ENCODE measurements at places on chromosomes 11 and 22.

- peak; percentile 31 for DNase-seq
Observed at GRCh38 chr11:115645631-115646317, 141.6 kb upstream of the CADM1 start.

DNA sequence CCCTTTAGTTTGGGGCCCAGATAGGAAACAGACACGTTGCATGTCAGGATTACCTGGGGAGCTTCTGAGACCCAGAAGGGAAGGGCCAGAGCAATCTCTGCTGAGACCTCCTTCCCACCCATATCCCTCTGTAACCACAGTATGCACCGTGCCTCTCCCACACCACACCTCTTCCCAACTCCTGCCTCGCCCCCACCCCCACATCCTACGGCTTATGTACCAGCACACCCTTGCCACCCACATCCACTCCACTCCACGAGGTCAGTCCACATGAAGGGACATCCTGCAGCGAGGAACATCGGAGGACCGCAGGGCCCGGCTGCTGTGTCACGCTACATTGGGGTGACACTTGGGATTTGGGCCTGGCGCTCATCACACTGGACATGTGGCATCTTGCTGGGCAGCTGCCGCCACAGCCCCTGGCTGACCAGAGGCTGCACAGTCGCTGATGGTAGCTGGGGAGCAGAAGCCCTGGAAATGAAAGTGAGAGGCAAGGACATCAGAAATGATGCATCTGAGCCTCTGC is 118.3 kb upstream of the LMO1 start:
- no peak for DNase-seq

GRCh38 chr11:129023968-129024676 is 81.5 kb upstream of the TP53AIP1 start:
- no peak for DNase-seq

DNA sequence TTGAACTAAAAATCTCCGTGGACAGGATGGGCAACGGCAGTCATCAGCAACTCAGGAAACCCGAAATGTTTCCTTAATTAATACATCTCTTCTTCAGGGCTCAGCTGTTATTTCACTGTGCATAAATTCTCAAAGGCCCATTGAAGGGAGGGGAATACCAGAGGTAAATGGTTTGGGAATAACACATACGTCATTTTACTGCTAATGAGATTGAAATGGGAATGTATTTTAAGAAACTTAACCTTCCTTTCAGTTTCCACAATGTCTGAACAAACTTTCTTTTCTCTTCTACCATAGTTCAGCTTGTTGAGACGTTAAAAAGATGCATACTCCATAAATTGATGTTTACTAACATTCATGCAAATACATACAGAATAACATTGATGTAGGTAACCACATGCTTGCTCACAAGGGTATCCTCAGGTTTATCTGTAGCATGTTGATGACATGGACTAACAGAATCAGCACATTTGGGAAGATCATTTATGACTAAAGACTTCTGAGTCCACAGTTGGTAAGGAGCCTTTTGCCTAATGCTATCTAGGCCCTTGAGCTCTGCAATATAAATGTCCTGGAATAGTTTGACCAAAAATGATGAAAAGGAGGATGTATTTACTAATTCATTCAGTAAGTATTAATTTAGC is 7.7 kb upstream of the PRRG4 start:
- no peak for DNase-seq

DNA sequence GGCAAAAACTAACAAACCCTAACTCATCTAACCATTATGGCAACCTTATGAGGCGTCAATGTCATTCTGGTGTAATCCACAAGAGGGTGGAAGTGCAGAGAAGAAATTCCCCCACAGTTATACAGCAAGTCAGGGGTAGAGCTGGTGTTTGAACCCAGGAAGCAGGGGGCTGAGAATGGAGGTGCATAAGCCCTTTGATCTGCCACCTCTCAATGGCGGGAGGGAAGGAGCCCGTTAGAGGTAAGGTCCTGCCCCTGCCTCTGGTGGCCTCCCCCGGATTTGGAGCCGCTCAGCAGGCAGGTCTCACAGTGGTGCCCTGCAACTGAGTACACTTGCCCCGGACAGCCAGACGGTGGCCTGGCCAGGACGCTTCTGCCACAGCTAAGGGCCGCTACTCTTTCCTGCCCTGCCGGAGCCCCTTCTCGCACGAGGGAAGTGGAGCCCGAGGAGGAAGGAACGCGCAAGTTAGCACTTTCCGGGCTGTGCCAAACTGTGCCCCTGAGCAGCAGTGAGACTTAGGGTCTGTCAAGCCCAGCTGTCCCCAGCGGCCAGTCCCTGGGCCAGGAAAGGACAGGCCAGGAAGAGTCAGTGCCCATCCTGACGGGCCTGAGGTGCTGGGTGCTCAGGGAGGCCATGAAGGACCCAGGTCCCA is 1.1 kb downstream of the FXYD2 start:
- no peak for DNase-seq

DNA sequence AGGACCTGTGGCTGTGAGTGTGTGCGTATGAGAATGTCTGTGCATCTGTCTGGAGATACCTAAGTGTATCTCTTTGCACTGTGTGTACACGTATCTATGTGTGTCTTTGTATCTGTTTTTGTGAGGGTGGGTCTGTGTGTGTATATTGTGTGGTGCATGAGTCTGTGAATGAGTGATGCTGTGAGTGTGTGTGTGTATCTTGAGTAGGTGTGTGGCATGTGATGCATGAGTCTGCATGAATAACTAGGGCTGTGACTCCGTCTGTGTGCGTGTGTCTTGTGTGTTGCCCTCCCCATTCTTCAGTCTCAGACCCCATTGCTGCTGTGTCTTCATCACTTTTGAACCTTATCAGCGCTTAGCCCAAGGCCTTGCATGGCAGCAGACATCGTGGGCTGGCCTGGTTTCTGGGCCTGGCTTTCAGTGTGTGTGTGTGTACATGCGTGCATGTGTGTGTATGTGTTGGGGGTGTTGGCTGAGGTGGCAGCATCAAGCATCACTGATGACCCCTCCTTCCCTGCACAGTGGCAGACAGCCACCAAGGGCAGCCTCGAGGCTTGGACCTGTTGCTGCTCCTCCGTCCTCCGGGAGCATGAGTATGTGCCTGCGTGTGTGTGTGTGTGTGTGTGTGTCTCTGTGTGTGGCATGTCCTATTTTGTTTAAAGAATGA is 1.4 kb downstream of the SGSM1 start:
- DNase-seq: no peak

DNA sequence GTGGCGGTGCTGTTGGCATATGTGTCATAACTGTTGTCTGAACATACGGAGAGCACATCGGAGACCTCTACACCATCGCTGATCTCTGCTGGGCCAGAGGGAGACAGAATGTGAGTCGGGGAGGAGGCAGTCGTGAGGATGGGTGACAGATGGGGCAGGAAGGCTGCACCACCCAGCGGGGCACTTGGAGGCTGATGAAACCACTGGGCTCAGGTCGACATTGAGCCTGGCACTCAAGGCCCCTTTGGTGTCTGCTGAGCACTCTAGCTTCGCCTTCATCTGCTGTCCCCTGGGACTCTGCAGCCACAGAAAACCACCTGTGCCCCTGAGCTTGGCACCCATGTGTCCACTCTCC is 2.5 kb upstream of the KLHL35 start:
- DNase-seq: no peak

DNA sequence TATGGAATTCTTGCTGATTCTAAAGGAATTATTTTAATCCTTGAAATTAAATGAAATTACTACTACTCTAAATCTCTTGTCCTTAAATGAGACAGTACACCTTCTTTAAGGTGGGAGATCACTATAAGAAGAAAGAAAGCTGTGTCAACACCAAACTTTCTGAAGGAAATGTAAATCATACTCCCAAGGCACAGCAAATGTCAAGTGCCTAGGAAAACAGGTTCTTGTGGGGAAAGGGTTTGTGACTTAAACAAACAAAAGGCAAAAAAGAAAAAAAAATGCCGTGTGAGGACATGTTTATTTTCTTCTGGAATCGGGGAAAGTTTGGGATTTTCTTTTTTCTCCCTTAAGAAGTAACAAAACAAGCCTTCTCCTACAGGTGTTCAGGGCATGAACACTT is 745.1 kb downstream of the DLG2 start:
- no peak for DNase-seq

All from midbrain (tissue), 1 donor.